CD4-positive, alpha-beta T cell treated with Interferon gamma for 1 hour (primary cell): ENCODE measurements at places on chromosomes 3 and 15.

GRCh38 chr3:3771567-3771966 is 27.7 kb upstream of the LRRN1 start:
- no peak for DNase-seq

DNA sequence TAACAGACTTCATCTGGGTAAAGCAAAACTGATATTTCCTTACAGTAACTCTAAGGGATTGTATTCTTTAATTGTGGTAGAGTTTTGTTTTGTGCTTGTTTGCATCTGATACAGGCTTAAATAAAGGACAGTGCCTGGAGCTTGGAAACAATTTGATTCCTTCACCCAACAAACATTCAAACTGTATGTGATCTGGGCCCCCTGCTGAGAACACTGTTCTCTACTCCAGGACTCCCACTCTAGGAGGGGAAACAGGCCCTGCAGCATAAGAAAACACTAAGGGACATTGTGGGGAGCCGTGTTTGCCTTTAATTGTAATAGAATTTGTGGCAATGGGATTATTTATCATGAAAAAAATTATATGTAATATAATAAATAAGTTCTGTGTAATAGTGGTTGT is 56.9 kb downstream of the CTDSPL start:
- DNase-seq: no peak

DNA sequence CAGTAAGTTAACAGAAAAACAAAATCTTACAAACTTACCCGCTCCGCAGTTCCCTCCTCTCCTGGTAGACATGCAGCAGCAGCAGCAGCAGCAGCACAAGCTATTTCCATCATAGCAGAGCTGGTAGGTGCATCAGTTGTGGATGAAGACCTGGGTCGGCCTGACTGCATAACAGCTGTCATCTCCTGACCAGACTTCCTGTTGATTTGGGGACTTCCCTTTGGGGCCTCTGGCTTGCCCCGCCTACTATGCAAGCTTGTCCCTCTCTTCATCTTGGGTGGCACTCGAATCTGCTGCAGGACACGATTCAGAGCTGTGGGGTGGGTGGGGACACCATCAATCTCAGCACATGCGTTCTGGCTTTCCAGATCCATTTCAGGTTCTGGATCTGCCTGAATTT is 65.7 kb downstream of the TMCC1 start:
- peak; percentile 56 for DNase-seq

- DNase-seq: no peak
These were observed 113.0 kb downstream of the LIPC start for GRCh38 chr15:58544756-58545155.

GRCh38 chr3:177333533-177334520 is 136.5 kb upstream of the TBL1XR1 start:
- no peak for DNase-seq

DNA sequence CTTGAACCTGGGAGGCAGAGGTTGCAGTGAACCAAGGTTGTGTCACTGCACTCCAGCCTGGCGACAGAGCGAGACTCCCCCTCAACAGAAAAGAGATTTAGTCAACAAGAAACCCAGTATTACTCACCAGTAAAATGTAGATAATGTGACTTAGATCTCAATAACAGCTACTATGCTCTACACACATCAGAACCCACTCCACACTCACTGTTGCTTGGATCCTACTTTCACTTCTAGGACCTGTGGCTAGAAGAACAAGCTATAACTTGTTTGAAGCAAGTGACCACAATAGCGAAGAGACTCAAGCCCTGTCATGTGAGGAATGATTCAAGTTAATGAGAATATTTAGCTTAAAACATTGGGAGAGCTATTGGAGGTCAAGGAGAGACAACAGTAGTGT is 100.7 kb downstream of the ANXA2 start:
- DNase-seq: no peak

DNA sequence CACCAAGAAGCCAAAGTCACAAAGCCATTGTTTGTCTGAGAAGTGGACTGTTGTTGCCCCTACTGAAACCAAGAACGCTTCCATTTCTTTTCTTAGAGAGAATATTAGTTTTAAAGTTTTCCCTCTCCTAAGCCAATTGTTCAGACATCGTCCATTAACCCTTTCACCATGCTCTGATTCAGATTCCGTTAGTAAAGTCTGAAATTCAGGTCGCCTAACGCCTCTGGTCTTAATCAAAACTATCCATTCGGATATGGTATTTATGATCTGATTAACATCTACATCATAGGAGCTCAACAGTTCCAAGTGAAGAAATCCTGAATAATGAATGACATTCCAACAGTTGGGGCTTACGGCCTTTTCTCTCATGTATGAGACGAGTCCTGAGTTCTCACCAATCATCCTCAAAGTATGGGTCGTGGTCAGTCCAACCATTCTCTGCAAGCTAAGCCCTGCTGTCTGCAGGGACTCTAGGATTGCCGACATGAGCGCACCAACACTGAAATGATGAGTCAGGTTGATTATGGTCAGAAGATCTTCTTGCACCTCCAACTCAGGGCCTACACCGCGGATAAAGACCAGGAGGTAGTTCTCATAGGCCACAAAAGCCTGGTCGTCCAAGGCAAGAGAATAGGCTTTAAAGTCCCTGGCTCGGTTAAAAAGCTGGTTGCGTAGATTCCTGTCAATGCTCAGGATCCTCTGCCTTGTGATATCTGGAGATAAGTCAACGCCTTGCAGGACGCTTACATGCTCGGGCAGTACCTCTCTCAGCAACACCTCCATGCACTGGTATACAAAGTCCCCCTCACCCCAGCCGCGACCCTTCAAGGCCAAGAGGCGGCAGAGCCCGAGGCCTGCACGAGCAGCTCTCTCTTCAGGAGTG is 767 bp downstream of the EPM2AIP1 start:
- DNase-seq: peak; percentile 18

GRCh38 chr3:114962189-114962588 is 184.9 kb downstream of the ZBTB20 start:
- no peak for DNase-seq

- no peak for DNase-seq
These were observed 98.1 kb upstream of the TGFBR2 start for GRCh38 chr3:30508339-30508738.

- no peak for DNase-seq
These were observed 13.3 kb downstream of the GRAMD2A start for GRCh38 chr15:72184165-72184811.

DNA sequence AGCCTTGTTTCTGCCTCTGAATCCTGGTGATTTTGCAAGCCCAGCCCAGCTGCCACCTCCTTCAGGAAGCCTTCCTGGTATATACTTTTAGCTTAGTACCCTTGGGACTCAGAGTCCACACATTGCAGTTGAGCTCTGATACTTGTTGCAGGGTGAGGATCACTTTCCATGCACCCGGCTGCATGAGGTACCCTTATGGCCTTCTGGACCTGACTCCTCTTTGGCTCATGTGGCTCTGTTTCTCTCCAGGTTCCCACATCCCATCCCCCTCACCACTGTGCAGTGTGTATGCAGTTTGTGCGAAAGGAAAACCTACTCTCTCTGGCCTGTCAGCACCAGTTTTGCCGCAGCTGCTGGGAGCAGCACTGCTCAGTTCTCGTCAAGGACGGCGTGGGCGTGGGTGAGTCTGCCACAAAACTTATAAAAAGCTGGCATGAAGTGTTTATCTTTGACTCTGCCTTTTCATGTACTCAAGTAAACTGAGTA is 23.1 kb upstream of the P4HTM start:
- no peak for DNase-seq

GRCh38 chr15:93866476-93866875 is 364.9 kb upstream of the MCTP2 start:
- DNase-seq: no peak

DNA sequence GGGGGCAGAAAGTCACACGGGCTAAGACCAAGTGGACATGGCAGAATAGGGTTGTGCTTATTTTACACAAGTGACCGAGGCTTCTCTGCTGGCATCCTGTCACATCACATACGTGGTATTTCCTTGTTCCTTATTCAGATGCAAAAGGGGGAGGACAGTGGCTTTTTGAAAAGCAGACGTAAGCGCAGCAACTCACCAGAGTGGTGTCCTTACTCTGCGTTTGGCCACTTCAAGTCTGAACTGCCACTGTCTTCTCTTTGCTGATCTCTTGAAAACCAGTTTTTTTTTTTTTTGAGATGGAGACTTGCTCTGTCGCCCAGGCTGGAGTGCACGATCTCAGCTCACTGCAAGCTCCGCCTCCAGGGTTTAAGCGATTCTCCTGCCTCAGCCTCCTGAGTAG is 113.2 kb downstream of the SOX2 start:
- no peak for DNase-seq

DNA sequence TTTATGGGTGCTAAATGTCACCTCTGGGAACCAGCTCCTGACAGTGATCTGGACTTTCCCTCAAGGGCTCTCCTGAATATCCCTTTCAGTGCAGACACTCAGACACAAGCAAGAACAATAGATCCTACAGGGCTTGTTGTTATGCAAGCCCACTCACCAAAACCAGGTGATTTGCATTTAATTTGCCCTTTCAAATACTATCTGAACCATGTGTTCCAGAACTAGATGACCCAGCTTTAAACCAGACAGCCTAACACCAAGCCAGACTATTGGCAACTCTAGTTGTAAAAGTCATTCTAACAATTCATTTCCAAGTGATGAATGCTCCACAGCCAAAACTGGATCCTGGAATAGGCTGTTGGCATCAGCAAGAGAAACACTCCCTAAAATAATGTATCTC is 5.6 kb upstream of the ATP8B4 start:
- DNase-seq: no peak

GRCh38 chr15:60936186-60936585 is 292.9 kb downstream of the RORA start:
- no peak for DNase-seq

- no peak for DNase-seq
These were observed 379.9 kb upstream of the RBMS3 start for GRCh38 chr3:28901018-28901417.

- no peak for DNase-seq
These were observed 33.7 kb downstream of the LARP6 start for GRCh38 chr15:70820214-70820613.

- DNase-seq: no peak
These were observed 14.6 kb downstream of the ACAD11 start for GRCh38 chr3:132645058-132645457.

DNA sequence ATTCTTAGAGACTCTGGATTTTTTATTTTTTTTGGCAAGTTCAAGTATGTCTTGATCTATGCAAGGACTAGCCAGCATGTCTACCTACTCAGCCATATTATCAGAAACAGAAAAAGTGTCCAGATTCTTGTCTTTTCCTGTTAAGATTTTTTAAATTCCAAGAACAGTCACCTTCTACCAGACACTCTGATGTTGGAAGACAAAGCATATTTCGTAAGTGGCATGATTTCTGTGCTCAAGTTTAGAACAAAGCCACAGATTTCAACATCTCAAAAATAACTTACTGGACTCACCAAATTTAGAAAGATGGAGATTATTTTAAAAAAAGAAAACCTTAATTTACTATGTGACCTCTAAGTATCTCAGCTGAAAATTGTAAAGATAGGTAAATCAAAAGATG is 61.9 kb downstream of the GOLGA6L7 start:
- no peak for DNase-seq

DNA sequence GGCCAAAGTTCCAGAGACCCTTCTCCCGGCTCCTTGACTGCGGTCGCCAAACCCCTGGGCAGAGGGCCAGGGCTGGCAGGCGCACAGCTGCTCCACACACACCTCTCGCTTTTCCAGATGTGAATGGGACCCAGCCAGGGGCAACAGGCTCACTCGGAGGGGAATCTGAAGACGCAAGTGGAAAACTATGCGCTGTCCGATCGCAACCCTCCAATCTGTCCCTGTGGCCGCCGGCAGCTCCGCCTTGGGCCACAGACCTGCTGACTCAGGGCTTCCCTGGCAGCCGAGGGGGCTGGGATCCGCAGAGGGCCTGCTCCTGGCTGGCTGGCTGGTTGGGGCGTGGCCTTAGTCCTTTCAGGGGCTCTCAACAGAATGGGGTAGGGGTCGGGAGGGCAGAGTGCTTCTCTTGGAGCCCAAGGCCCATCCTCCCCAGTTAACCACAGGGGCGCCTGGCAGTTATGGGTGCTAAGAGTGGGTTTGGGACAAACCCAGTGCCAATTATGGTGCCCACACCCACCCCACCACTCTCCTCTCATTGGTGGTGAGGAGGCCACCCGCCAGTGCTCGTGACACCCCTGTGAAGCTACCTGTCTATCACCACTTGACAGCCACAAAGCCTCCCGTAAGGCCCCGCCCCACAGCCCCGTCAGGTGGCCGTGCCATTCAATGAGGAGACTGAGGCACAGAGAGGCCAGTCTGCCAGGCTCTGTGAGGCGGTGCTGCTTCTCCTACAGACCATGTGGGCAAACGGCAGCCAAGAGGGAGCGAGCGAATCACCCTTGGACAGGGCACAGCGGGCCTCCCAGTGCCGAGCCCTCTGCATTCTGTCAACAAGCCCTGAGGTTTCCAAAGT is 53.8 kb downstream of the IQSEC1 start:
- DNase-seq: no peak

- DNase-seq: no peak
These were observed 656.8 kb upstream of the NECTIN3 start for GRCh38 chr3:110414855-110415254.

GRCh38 chr3:171255236-171255806 is 204.9 kb downstream of the TNIK start:
- no peak for DNase-seq

- no peak for DNase-seq
These were observed 1.7 kb downstream of the MEIS2 start for GRCh38 chr15:37098468-37099318.

DNA sequence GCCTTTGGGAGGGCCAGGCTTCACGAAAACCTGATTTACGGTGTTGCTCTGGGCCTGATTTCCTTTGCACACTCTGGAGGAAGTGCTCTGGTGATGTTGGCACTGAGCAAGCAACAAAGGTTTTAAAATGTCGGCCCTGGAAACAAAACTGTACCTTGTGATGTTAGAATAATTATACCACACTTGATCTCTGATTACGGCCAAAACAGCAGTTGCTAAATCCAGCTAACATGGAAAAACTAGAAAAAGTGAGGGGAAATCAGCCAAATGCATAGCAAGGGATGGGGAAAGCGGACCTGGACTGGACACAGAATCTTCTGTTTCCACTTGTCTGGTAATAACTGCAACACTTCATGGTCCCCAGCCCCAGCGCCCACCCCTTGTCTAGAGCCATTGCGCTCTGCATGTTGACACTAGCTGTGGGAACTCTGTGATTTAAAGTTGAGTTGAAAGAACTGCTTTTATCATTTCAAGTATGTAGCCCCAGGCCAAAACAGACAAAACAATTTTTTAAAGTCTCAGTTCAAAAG is 120.1 kb downstream of the VGLL4 start:
- no peak for DNase-seq

DNA sequence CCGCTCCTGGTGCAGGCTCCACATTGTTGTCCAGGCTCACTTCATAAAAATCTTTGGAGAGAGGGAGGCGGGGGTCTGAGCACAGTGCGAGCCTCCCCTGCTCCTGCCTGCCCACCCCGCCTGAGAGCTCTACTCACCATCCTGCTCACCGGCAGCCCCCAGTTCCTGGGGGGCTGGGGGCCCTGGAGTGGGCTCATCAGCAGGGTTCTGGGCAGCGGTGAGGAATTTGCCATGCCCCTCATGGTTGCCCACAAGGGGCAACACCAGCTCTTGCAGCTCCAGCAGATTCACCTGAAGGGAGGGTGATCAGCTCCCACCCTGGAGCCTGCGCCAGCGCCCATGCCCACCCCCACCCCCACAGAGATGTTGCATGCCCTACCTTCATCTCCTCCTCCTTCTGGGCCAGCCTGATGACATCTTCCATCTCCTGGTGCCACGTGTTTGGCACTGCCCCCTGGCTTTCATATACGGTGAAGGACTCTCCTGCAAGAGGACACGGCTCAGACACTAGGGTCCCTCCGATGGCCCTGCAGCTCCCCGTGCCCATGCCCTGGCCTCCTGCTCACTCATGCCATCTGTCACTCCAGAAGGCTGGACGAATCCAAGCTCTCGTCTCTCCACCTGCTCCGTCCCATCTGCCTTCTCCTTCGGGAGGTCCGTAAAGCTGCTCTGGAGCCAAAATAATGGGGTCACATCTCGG is 162.1 kb downstream of the TBC1D2B start:
- DNase-seq: no peak
